ENCODE measurements at places on chromosomes 1 and 21.
A peak's percentile ranks its signal among the peaks of the same experiment; 100 is the strongest.

GRCh38 chr1:8423692-8424538 is 106.0 kb downstream of the SLC45A1 start:
- no peak for DNase-seq

GRCh38 chr1:183891158-183891856 is 86.4 kb downstream of the RGL1 start:
- no peak for DNase-seq

DNA sequence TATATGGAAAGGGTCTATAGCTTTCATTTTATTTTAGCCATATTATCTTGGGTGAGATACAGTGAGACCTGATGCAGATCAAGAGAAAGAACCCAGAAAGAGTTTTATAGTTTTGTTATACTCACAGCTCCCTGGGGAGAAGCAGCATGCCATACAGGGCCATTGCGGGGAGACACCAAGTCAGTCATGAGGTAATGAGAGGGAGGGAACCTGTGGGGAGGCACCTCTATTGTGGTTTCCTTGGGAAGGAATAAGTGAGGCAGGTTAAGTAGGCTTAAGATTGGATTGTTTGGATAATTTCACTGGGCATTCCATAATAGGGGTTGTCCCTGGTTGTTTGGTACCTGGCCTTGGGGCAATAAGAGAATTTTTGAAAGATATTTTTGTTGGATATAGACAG is 19.7 kb downstream of the AXDND1 start:
- no peak for DNase-seq

DNA sequence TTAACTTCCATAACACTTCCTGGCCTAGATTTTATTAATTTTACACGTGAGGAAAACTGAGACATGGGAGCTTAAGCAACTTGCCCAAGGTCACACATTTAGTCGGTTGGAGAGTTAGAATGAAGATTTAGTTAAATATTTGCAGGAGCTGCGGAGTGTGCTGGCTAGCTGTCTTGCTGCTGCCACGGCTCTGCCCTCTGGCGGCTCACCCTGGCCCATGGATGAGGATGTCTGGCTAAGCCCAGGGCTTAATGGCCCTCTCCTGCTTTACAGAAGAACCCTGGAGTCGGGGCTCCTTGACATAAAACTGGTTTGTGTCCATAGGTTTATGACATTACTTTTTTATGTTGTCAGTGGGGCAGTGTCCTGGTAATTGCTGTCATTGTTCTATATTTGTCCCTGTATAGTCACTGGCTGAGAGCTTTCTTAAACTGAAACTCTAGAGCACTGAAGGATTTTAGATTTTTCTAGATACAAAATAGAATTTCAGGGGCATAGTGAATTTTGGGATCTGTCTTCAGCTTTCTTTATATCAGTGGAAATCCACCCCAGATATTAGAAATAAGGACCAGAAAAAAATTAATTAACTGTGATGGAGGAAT is 88.9 kb upstream of the WLS start:
- peak; percentile 45 for DNase-seq

DNA sequence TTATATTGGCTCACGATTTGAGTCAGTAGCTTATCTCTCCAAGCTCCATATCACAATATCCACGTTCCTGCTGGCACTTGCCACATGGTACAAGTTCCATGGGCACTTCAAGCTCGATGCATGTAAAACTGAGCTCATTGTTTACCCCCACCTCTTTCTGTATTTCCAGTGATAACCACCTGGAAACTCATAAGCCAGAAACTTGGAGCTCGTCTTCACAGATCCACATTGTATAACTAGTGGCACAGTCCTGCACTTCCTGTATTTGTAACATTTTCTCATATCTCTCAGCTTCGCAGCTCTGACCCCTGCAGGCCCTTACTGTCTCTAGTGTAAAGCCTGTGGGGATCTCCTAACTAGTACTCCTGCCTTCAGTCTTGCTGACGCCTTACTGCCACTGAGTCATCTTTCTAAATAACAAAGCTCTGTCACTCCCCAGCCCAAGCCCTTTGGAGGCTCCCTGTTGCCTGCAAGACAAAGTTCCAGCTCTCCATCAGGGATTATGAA is 6.5 kb upstream of the C2CD4D start:
- DNase-seq, result no peak

DNA sequence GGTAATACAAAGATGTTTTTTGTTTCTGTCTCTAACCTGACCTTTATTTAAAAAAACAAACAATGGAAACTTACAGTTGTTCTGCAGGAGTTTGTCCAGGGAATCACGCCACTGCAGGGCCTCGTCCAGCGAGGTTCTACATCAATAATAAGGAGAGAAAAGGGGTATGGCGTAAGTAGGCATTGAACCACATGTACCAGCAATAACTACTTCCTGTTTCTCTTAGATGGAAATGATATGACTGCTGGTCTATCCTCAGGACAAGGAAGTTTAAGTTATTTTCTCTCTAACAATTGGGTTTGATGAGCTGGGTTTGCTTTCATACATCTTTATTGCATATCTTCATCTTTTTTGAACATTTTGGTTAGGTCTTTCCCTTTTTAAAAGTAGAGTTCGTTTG is 40.9 kb downstream of the RGS5 start:
- no peak for DNase-seq

GRCh38 chr1:1165900-1166421 is 7.7 kb upstream of the TTLL10 start:
- DNase-seq, result no peak

- no peak for DNase-seq
These were observed 48.4 kb upstream of the C1orf198 start for GRCh38 chr1:230916587-230917283.

All from pons (tissue), 1 donor.